T-helper 17 cell (primary cell): ENCODE measurements at places on chromosomes 1 and 21.

GRCh38 chr21:41403966-41404365, 22.1 kb upstream of the MX1 start:
- H3K27me3 ChIP-seq, result no peaks in the 10 kb centered on the region
- H3K27ac ChIP-seq, result no peak overlapping the region
- no peaks in the 10 kb centered on the region for H3K4me1 ChIP-seq
- DNase-seq, result no peak
- H3K36me3 ChIP-seq, result peaks cover 27% of the 10 kb centered on the region

DNA sequence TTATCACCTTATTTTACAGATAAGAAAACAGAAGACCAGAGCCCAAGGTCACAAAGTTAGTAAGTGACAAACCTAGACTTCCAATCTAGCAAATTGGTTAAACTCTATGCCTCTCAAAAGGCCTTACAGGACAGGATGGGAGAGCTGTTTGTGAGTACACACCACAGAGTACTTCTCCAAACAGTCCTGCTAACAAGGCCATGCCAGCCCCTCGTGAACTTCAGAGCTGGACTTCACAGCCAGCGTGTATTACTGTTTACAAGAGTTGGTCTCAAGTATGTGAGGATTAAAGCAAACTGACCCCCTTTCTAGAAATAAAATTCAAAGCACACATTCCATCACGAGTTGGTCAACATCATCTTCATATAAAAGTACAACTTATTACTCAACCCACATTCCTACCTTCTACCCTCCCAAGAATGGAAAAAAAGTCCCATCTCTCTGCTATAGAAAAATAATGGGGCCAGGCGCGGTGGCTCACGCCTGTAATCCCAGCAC, 19.8 kb upstream of the UBR4 start:
- no peak overlapping the region for H3K4me3 ChIP-seq
- no peaks in the 10 kb centered on the region for H3K27me3 ChIP-seq
- H3K4me1 ChIP-seq, result no peaks in the 10 kb centered on the region
- DNase-seq, result no peak
- H3K36me3 ChIP-seq, result peaks cover 2% of the 10 kb centered on the region
- H3K27ac ChIP-seq, result no peak overlapping the region

DNA sequence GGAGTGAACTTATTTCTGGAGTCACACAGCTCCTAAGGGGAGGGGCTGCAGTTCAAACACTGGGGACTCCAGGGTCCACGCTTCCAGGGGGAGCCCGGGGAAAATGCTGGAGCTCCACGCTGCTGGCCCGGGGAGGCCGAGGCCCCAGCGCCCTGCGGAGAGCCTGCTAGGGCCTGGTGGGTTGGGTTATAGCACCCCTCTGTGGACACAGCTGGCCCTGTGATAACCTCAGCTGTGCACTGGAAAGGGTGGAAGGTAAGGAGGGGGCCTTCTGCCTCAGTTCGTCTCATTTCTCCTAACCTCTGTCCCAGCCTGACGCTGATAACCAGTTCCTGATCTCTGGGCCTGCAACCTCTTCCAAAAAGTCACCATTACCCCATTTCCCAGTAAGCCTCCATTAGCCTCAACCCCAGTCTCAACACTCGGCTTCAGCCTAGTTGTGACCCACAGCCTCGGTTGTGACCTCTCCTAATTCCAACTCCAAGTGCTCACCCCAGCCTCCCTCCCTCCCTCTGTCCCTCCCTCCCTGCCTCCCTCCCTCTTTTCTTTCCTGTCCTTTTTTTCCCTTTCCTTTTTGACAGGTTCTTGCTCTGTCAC, 7.1 kb downstream of the NBL1 start:
- peaks cover 2% of the 10 kb centered on the region for H3K36me3 ChIP-seq
- no peak for DNase-seq
- peak overlapping the region; percentile 54 for H3K27ac ChIP-seq
- H3K4me3 ChIP-seq, result no peak overlapping the region

GRCh38 chr1:82441402-82441801, 640.7 kb downstream of the ADGRL2 start:
- no peak for DNase-seq
- H3K27ac ChIP-seq, result no peak overlapping the region
- no peaks in the 10 kb centered on the region for H3K36me3 ChIP-seq
- H3K4me1 ChIP-seq, result no peaks in the 10 kb centered on the region
- H3K4me3 ChIP-seq, result no peak overlapping the region

DNA sequence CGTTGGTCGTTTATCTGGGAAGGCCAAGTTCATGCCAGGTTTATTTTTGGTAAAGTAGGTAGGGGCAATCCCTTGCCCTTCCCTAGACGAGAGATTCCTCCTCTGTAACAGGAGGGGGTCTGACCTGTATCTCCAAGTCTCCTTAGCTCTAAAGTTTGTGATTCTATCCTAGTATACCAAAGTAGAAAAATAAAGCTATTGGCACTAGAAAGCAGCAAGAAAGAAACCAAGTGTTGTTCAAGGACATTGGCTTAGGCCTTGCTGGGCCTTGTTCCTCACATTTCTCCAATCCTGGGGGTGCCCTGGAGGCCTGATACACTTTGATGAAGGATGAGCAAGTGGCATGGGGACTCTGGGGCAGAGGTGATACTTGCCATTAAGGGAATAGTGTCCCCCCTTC, 814 bp downstream of the MTARC2 start:
- H3K4me1 ChIP-seq, result peaks cover 13% of the 10 kb centered on the region
- H3K27me3 ChIP-seq, result peaks cover 68% of the 10 kb centered on the region
- no peak overlapping the region for H3K27ac ChIP-seq
- H3K4me3 ChIP-seq, result peak overlapping the region; percentile 70

- no peaks in the 10 kb centered on the region for H3K27me3 ChIP-seq
- DNase-seq, result no peak
- no peak overlapping the region for H3K4me3 ChIP-seq
- peak overlapping the region; percentile 95 for H3K27ac ChIP-seq
- H3K4me1 ChIP-seq, result peaks cover 26% of the 10 kb centered on the region
Measured at GRCh38 chr1:234756857-234757256, 146.9 kb upstream of the IRF2BP2 start.

GRCh38 chr1:77016386-77016985, 149.2 kb downstream of the ST6GALNAC5 start:
- no peak for DNase-seq
- H3K4me3 ChIP-seq, result no peak overlapping the region
- H3K27me3 ChIP-seq, result peaks cover 25% of the 10 kb centered on the region

GRCh38 chr1:168607872-168608428, 31.5 kb downstream of the XCL1 start:
- no peak overlapping the region for H3K27ac ChIP-seq
- no peak overlapping the region for H3K4me3 ChIP-seq
- DNase-seq, result no peak
- peaks cover 7% of the 10 kb centered on the region for H3K36me3 ChIP-seq

DNA sequence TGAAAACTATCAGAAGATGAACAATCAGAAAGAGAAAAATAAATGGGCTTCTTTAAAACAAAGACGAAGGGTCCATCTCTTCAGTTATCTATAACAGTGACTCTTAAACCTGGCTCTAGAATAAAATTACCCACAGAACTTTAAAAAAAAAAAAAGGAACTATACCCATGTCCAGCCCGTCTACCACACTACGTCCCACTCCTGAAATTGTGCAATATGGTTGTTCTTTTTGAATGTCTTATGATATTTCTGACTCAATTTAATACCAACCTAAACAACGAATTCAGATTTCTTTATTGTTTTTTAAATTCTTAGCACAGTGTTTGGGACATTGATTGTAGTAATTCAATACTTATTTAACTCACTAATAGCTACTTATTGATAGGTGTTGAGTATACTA, 246.3 kb downstream of the DPYD start:
- H3K36me3 ChIP-seq, result peaks cover 11% of the 10 kb centered on the region
- no peak for DNase-seq
- peak overlapping the region; percentile 19 for H3K27ac ChIP-seq
- H3K4me3 ChIP-seq, result no peak overlapping the region
- no peaks in the 10 kb centered on the region for H3K27me3 ChIP-seq

- peaks cover 17% of the 10 kb centered on the region for H3K27me3 ChIP-seq
- no peak overlapping the region for H3K4me3 ChIP-seq
- H3K27ac ChIP-seq, result no peak overlapping the region
- H3K36me3 ChIP-seq, result no peaks in the 10 kb centered on the region
- no peak for DNase-seq
Measured at GRCh38 chr1:47388891-47389238, 27.2 kb upstream of the FOXE3 start.

GRCh38 chr1:6686294-6686693, 15.3 kb downstream of the DNAJC11 start:
- DNase-seq, result no peak
- peaks cover 18% of the 10 kb centered on the region for H3K4me1 ChIP-seq
- no peak overlapping the region for H3K4me3 ChIP-seq
- peaks cover 2% of the 10 kb centered on the region for H3K36me3 ChIP-seq

- H3K27me3 ChIP-seq, result peaks cover 89% of the 10 kb centered on the region
- peaks cover 3% of the 10 kb centered on the region for H3K4me1 ChIP-seq
- no peak overlapping the region for H3K4me3 ChIP-seq
- DNase-seq, result no peak
- H3K36me3 ChIP-seq, result peaks cover 2% of the 10 kb centered on the region
- no peak overlapping the region for H3K27ac ChIP-seq
Measured at GRCh38 chr1:38507563-38507962, 352.0 kb downstream of the RRAGC start.

DNA sequence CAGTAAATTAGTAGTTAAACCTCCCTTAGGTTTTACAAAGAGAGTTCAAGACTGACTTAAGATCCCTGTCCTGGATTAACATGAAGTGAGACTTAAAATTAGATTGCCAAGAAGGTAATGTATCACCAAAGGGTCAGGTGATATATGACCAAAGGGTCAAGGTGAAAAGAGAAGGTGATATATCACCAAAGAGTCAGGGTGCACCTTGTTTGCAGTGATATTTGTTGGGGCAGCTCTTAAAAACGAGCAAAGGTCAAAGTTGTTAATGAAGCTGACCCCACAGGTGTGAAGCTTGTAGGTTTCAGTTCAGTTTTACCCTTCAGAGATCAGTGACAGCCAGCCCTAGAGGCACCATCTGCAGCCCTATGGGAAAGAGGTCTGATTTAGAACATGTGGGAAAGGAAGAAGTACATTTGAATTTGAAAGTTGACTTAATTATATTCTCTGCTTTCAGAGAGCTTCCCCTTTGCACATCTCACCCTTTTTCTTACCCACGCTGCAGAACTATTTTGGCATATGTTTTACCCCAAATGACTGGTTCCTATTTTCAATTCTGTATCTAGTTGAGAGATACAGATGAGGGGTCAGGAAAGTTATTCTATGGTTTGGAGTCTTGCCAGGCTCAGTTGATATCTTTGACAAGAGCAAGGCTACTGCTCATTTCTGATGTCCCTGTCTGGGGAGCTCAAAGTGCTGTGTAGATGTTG, 170.8 kb downstream of the S1PR1 start:
- H3K27me3 ChIP-seq, result peaks cover 14% of the 10 kb centered on the region
- no peak for DNase-seq
- no peak overlapping the region for H3K27ac ChIP-seq
- H3K4me1 ChIP-seq, result no peaks in the 10 kb centered on the region
- H3K4me3 ChIP-seq, result no peak overlapping the region

DNA sequence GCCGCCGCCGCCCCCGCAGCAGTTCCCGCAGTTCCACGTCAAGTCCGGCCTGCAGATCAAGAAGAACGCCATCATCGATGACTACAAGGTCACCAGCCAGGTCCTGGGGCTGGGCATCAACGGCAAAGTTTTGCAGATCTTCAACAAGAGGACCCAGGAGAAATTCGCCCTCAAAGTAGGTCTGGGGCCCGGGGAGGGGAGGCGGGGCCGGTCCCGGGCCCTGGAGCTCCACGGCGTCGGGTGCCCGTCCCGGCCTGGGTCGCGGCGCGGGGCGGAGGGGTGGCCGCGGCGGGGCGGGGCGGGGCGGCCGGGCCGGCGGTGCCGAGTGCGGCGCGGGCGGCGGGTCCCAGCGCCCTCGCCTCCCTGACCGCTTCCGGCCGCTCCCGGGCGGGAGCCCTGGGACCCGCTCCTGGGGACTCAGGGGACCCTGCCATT, 646 bp downstream of the MAPKAPK2 start:
- peak overlapping the region; percentile 92 for H3K27ac ChIP-seq
- peak overlapping the region; percentile 98 for H3K4me3 ChIP-seq
- H3K27me3 ChIP-seq, result no peaks in the 10 kb centered on the region
- peak; percentile 41 for DNase-seq
- H3K36me3 ChIP-seq, result no peaks in the 10 kb centered on the region
- H3K4me1 ChIP-seq, result peaks cover 39% of the 10 kb centered on the region

DNA sequence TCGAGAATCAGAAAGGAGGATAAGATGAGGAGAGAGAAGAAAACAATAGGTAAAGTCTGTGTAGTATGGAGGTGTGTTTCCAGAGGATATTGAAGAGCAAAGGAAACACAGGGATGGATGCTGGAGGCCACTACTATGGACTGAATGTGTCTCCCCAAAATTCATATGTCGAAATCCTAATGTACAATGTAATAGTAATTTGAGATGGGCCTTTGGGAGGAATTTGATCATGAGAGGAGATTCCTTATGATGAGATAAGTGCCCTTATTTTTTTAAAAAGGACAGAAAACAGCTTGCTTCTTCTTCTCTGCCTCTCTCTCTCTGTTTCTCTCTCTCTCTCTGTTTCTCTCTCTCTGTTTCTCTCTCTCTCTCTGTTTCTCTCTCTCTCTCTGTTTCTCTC, 602.2 kb upstream of the ADAMTS5 start:
- H3K4me1 ChIP-seq, result no peaks in the 10 kb centered on the region
- H3K4me3 ChIP-seq, result no peak overlapping the region
- DNase-seq, result no peak
- no peaks in the 10 kb centered on the region for H3K36me3 ChIP-seq
- H3K27me3 ChIP-seq, result no peaks in the 10 kb centered on the region
- H3K27ac ChIP-seq, result no peak overlapping the region

DNA sequence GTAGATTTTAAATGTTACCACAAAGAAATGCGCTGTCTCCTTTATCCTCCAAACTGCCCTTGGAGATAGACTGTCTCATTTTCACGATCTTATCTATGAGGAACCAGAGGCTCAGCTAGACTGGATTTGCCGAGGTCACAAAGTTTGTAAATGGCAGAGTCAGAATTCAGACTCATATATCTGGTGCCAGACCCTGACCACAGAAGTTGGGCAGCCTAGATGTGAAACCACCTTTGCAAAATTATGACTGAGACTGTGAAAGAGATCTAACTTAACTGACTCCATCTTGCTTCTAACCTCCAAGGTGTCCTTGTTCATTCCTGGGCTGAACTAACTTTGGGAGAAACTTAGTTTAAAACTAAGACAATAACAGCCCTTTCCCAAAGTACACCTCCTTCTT, 14.1 kb downstream of the CNR2 start:
- H3K27ac ChIP-seq, result peak overlapping the region; percentile 32
- peaks cover 8% of the 10 kb centered on the region for H3K4me1 ChIP-seq
- DNase-seq, result no peak
- peaks cover 45% of the 10 kb centered on the region for H3K27me3 ChIP-seq
- no peak overlapping the region for H3K4me3 ChIP-seq

GRCh38 chr1:67748630-67749029, 63.6 kb downstream of the GADD45A start:
- no peak overlapping the region for H3K4me3 ChIP-seq
- H3K27me3 ChIP-seq, result peaks cover 31% of the 10 kb centered on the region
- H3K4me1 ChIP-seq, result peaks cover 5% of the 10 kb centered on the region

DNA sequence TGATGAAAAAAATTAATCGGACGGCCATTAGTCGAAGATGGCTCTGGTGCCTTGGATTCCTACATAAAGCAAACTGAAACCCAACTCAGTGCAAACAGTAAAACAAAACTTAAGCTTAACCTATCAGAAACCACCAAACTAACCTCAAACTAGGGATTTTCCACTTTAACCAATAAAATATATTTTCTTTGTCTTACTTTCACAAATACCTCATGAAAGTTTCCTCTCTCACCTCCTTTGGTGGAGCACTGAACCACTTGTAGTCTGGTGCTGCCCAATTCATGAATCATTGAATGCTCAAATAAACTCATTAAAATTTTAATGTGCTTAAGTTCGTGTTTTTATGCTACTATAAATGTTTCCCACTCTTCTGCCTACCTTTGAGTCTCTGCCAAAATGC, 7.0 kb downstream of the ADORA3 start:
- no peak overlapping the region for H3K4me3 ChIP-seq
- no peak overlapping the region for H3K27ac ChIP-seq
- no peaks in the 10 kb centered on the region for H3K36me3 ChIP-seq
- no peak for DNase-seq
